Endothelial cell of umbilical vein (primary cell): ENCODE measurements at places on chromosomes 3 and 15. TPM values are rescaled to one million over a fixed set of nuclear protein-coding genes. Genes with fewer than 3 reads are reported as not detected.
A peak's percentile ranks its signal among the peaks of the same experiment; 100 is the strongest.

Gene ROPN1B
- not detected in 2 replicates for total RNA-seq

Gene CAMKV
- total RNA-seq: not detected in 2 replicates

Gene CCR4
- total RNA-seq: not detected in 2 replicates

Gene PP2D1
- not detected in 2 replicates for total RNA-seq

Gene TARS3
- total RNA-seq: 7.7 and 8.2 TPM in 2 replicates

Gene EBLN2
- total RNA-seq: 7.3 and 7.7 TPM in 2 replicates

Gene CPLX3
- total RNA-seq: 0.16 TPM in 1 of 2 replicates, not detected in the other

Gene DGKG
- not detected in 2 replicates for total RNA-seq

Gene GABRB3
- 0.85 TPM in 1 of 2 replicates, not detected in the other for total RNA-seq

- no peaks in the 10 kb centered on the region for H3K36me3 ChIP-seq
- no peak overlapping the region for H3K4me3 ChIP-seq
- H3K27me3 ChIP-seq: peaks cover 2% of the 10 kb centered on the region
- no peaks in the 10 kb centered on the region for H3K4me1 ChIP-seq
Observed at GRCh38 chr15:91302588-91303439, 202.8 kb downstream of the SV2B start.

DNA sequence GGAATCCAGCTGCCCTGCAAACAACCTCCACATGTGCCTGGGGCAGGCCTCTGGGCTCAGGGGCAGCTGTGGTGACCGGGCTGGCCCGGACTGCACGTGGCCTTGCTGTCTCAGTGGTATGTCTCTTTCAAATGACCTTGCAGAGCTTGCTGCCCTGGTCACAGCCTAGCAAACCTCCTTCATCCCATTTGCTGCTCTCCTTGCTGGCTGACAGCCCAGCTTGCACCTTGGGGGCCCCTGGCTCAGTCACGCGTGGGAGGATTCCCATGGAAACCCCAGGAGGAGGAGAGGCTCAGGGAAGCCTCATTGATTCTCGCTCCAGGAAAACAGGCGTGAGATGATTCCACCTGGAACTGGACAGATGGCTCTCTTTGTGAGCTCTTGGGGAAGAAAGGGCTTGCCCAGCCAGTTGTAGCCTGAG is 5.6 kb downstream of the SPSB4 start:
- H3K27ac ChIP-seq: no peak overlapping the region
- no peaks in the 10 kb centered on the region for H3K36me3 ChIP-seq
- DNase-seq: no peak
- H3K4me3 ChIP-seq: no peak overlapping the region
- no peaks in the 10 kb centered on the region for H3K4me1 ChIP-seq
- peaks cover 22% of the 10 kb centered on the region for H3K27me3 ChIP-seq

GRCh38 chr15:56353119-56353518 is 12.1 kb upstream of the TEX9 start:
- no peaks in the 10 kb centered on the region for H3K4me1 ChIP-seq
- H3K27me3 ChIP-seq: no peaks in the 10 kb centered on the region

DNA sequence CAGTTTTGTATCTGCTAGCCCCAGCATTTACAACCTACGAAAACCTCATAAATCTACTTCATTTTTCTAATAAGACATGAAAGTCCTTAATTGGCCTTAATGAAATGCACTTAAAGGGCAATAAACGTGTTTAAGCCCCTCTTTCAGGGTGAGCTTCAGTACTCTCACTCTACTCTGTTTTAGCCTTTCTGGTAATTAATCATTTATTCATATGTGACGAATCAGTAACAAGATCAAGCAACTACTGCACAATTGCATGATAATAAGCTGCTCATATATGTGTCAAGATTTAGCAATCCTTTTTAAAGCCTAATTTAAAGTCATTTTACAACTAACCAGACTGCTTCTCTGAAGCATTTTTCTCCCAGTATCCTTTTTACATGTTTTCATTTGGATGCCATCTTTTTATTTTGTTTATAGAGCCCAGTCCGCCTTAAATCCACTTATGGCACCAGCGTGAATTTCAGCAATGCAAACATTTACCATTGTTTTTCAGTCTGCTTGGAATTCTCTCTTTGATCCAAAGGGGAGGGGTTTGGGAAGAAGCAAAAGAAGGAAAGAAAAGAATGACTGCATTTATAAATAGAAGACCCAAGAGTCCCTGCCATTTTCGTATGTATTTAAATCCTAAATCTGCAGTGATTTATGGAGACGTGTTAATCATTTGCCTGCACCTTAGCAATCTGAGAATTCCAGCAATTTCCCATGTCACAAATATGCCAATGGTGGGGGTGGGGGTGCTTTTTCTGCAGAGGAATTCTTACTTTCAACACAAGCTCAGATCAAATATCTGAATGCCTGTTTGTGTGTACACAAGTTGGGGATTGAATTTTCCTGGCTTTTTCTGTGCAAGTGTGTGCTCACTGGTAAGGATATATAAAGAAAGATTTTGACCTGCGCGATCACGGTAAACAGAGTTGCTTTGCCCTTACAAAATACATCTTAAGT is 230.8 kb upstream of the TBC1D5 start:
- H3K4me3 ChIP-seq: no peak overlapping the region
- no peak overlapping the region for H3K27ac ChIP-seq
- H3K27me3 ChIP-seq: no peaks in the 10 kb centered on the region
- no peak for DNase-seq
- H3K36me3 ChIP-seq: no peaks in the 10 kb centered on the region

- no peaks in the 10 kb centered on the region for H3K27me3 ChIP-seq
- no peaks in the 10 kb centered on the region for H3K36me3 ChIP-seq
- no peaks in the 10 kb centered on the region for H3K4me1 ChIP-seq
- DNase-seq: no peak
- no peak overlapping the region for H3K4me3 ChIP-seq
Observed at GRCh38 chr3:94520364-94520763, 457.5 kb downstream of the NSUN3 start.

GRCh38 chr3:111285694-111286093 is 214.1 kb downstream of the NECTIN3 start:
- H3K27me3 ChIP-seq: no peaks in the 10 kb centered on the region
- H3K4me1 ChIP-seq: no peaks in the 10 kb centered on the region
- no peak overlapping the region for H3K4me3 ChIP-seq
- no peak for DNase-seq
- H3K36me3 ChIP-seq: no peaks in the 10 kb centered on the region

GRCh38 chr3:138912237-138912636 is 34.7 kb downstream of the FOXL2 start:
- H3K27me3 ChIP-seq: no peaks in the 10 kb centered on the region
- H3K4me3 ChIP-seq: no peak overlapping the region
- no peak for DNase-seq
- H3K4me1 ChIP-seq: peaks cover 8% of the 10 kb centered on the region
- H3K27ac ChIP-seq: no peak overlapping the region
- H3K36me3 ChIP-seq: no peaks in the 10 kb centered on the region

- no peak for DNase-seq
- no peaks in the 10 kb centered on the region for H3K36me3 ChIP-seq
- no peaks in the 10 kb centered on the region for H3K27me3 ChIP-seq
- H3K27ac ChIP-seq: no peak overlapping the region
- no peaks in the 10 kb centered on the region for H3K4me1 ChIP-seq
- no peak overlapping the region for H3K4me3 ChIP-seq
Observed at GRCh38 chr3:42698911-42699230, 3.7 kb downstream of the HHATL start.

GRCh38 chr3:185405664-185406063 is 42.7 kb downstream of the MAP3K13 start:
- no peaks in the 10 kb centered on the region for H3K4me1 ChIP-seq
- H3K27ac ChIP-seq: no peak overlapping the region
- H3K27me3 ChIP-seq: no peaks in the 10 kb centered on the region
- no peak overlapping the region for H3K4me3 ChIP-seq

DNA sequence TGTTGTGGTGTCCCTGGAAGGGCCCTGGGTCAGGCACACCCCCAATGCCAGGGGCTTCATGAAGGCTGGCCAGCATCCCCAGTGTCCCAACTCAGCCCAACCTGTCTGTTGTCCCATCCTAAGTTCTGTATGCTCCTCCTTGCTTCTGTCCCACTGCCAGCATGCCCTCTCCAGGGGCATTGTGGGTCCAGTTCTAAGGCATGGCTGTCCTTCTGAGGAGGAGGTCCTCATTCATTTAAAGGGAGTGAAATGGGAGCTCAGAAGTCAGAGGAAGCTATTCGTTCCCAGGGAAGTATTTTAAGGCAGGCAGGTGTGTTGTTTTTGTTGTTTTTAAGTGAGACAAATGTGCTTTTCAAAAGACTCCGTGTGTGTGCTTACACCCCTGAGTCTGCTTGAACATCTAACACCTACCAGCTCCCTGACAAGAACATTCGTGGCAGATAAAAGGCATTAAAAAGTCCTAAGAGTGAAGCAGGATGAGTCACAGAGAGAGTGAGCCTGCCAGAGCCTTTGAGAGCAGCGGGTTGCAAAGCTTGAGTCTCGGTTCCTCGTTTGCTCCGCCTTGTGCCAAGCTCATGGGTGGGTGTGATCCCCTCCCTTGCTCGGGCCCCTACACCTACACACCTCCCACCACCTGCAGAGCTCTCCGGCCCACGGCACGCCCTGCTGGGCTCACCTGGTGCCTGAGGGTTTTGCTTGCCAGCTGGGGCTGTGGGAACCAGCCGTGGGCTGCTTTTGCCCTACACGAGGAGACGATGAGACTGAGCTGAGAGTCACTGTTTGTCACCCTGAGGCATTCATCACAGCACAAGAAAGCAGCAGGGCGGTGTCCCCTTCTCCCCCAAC is 183.4 kb upstream of the TOPAZ1 start:
- DNase-seq: no peak
- H3K27me3 ChIP-seq: peaks cover 2% of the 10 kb centered on the region
- H3K4me3 ChIP-seq: no peak overlapping the region
- H3K27ac ChIP-seq: no peak overlapping the region
- H3K4me1 ChIP-seq: no peaks in the 10 kb centered on the region
- no peaks in the 10 kb centered on the region for H3K36me3 ChIP-seq

DNA sequence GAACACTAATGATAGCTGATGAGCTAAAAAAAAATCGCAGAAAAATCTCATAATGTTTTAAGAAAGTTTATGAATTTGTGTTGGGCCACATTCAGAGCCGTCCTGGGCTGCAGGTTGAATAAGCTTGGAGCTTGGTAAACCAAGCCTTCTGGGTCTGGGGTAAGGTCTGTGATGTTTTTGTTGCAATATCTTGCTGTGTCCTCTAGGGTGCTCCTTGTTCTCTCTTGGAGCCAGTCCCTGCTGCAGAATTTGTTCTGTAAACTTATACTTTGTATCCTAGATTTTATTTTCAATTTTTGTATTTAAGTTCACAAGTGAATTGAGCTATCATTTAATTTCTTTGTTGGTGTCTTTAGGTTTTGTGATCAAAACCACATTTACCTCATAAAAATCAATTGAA is 143.7 kb downstream of the NR1D2 start:
- no peak for DNase-seq
- no peaks in the 10 kb centered on the region for H3K36me3 ChIP-seq
- H3K27me3 ChIP-seq: no peaks in the 10 kb centered on the region
- no peaks in the 10 kb centered on the region for H3K4me1 ChIP-seq
- no peak overlapping the region for H3K27ac ChIP-seq

GRCh38 chr3:175956964-175957363 is 1097.8 kb downstream of the NAALADL2 start:
- no peak overlapping the region for H3K4me3 ChIP-seq
- no peak for DNase-seq
- no peak overlapping the region for H3K27ac ChIP-seq
- no peaks in the 10 kb centered on the region for H3K27me3 ChIP-seq

- no peaks in the 10 kb centered on the region for H3K27me3 ChIP-seq
- H3K36me3 ChIP-seq: no peaks in the 10 kb centered on the region
- no peak for DNase-seq
Observed at GRCh38 chr3:63964681-63965485, 52.7 kb upstream of the SCAANT1 start.

GRCh38 chr3:56988458-56989168 is 71.9 kb upstream of the SPATA12 start:
- H3K4me1 ChIP-seq: no peaks in the 10 kb centered on the region
- H3K27me3 ChIP-seq: peaks cover 2% of the 10 kb centered on the region
- no peak overlapping the region for H3K27ac ChIP-seq

DNA sequence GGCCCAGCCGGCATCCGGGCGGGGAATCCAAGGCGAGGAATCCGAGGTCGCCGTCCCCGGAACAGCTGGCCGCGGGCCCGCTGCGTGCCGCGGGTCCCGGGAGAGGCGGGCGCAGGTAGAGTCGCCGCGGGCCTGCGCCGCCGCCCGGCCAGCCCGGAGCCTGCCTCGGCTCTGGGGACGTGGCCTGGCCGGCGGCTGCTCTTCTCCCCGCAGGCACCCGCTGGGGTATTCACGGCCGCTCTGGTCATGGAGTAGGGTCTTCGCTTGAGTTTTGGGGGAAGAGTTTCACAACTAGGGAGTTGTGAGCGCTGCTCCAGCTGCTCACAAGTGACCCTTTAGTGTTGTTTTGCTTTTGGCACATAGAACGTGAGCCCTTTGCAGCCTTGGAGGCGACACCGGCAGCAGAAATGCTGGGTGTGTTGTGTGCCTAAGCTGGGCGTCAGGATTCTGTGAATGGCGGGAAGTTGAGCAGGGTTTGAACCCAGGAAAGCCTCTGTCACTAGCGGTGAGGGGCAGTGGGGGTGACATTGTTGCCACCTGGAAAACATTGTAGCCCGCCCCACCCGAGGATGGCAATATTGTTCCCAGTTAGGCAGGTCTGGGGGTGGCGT is 4.0 kb downstream of the TRIM71 start:
- peaks cover 5% of the 10 kb centered on the region for H3K4me1 ChIP-seq
- no peak for DNase-seq
- H3K36me3 ChIP-seq: no peaks in the 10 kb centered on the region
- peaks cover 71% of the 10 kb centered on the region for H3K27me3 ChIP-seq
- no peak overlapping the region for H3K27ac ChIP-seq
- no peak overlapping the region for H3K4me3 ChIP-seq

GRCh38 chr3:8365541-8365940 is 136.1 kb upstream of the LMCD1 start:
- H3K27ac ChIP-seq: no peak overlapping the region
- no peak overlapping the region for H3K4me3 ChIP-seq
- no peak for DNase-seq
- H3K36me3 ChIP-seq: no peaks in the 10 kb centered on the region
- no peaks in the 10 kb centered on the region for H3K27me3 ChIP-seq

DNA sequence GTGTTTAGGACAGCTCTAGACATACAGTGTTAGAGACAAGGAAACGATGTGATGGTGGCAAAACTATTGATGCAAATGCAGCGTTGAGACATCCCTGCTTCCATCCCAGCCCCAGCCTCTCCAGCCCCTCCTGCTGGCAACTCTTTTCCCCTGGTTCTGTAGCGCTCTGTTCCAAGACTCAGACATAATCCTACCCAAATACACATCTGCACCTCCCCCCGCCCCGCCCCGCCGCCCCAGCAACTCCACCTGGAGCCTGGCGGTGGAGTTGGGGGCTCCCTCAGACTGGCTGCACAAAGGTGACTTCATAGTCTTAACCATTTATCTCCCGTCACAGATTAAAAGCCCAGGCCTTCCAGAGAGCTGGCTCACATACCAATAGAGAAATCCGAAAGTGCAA is 7.2 kb upstream of the SEC22A start:
- H3K27ac ChIP-seq: no peak overlapping the region
- peak; percentile 20 for DNase-seq
- no peaks in the 10 kb centered on the region for H3K36me3 ChIP-seq
- no peak overlapping the region for H3K4me3 ChIP-seq
- H3K4me1 ChIP-seq: no peaks in the 10 kb centered on the region

- DNase-seq: no peak
- H3K27ac ChIP-seq: no peak overlapping the region
- H3K27me3 ChIP-seq: peaks cover 87% of the 10 kb centered on the region
- H3K36me3 ChIP-seq: no peaks in the 10 kb centered on the region
- no peak overlapping the region for H3K4me3 ChIP-seq
Observed at GRCh38 chr3:62370112-62370857, 3.1 kb downstream of the FEZF2 start.

- DNase-seq: no peak
- H3K27ac ChIP-seq: peak overlapping the region; percentile 87
- peaks cover 18% of the 10 kb centered on the region for H3K4me1 ChIP-seq
- H3K27me3 ChIP-seq: no peaks in the 10 kb centered on the region
- no peak overlapping the region for H3K4me3 ChIP-seq
Observed at GRCh38 chr15:101447168-101447533, 42.4 kb downstream of the PCSK6 start.

GRCh38 chr3:28667646-28668621 is 319.3 kb upstream of the AZI2 start:
- H3K4me3 ChIP-seq: no peak overlapping the region
- peak; percentile 79 for DNase-seq
- no peaks in the 10 kb centered on the region for H3K36me3 ChIP-seq
- H3K27ac ChIP-seq: no peak overlapping the region
